Panc1 (cell line): ENCODE measurements at places on chromosomes 6 and 20. TPM values are rescaled to one million over a fixed set of nuclear protein-coding genes. Genes with fewer than 3 reads are reported as not detected.

GRCh38 chr20:57577679-57578475 is 17.0 kb downstream of the PCK1 start:
- H3K36me3 ChIP-seq, result no peaks in the 10 kb centered on the region; the same call in 1 of the 2 replicates
- H3K4me1 ChIP-seq, result peaks cover 5% of the 10 kb centered on the region
- peaks cover 25% of the 10 kb centered on the region; the same call in 1 of the 2 replicates for H3K27me3 ChIP-seq
- no peak overlapping the region for H3K27ac ChIP-seq

- no peaks in the 10 kb centered on the region for H3K27me3 ChIP-seq
- no peak for DNase-seq
- no peak overlapping the region for H3K4me3 ChIP-seq
- no peak overlapping the region for H3K27ac ChIP-seq
- no peaks in the 10 kb centered on the region for H3K36me3 ChIP-seq
These were observed 29.9 kb downstream of the NFATC2 start for GRCh38 chr20:51512645-51513044.

DNA sequence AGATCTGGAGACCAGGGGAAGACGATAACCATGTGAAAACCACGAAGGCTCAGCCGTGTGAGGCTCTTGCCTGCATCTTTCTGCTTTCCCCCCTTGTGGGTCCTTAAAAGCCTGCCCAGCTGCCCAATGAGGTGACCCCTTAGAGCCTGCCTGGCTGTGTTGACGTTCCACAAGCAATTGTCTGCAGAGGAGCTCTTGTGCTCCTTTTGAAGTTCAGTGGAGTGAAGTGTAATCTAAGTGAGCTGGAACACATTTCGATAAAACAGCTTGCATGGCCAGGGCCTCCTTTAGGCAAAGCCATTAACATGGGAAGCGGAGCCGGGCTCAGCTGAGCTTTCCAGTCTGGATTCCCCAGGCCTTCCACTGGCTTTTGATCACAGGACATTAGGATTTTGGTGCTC is 27.3 kb upstream of the TCP11 start:
- DNase-seq, result no peak
- no peaks in the 10 kb centered on the region for H3K36me3 ChIP-seq
- no peak overlapping the region for H3K4me3 ChIP-seq

DNA sequence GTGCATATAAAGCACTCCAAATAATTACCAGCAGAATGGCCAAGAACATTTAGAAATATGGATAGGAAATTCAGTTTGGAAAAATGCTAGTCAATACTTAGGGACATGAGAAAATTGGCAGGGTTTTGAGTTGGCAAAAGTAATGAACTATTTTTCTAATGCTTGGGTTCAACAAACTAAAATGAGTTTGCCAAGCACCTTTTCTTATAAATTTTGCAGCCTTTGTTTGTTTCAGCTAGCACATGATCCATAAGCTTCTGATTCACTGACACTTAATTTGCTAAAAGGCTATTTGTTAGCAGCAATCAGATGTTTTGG is 324.8 kb downstream of the QKI start:
- H3K4me1 ChIP-seq, result no peaks in the 10 kb centered on the region
- H3K4me3 ChIP-seq, result no peak overlapping the region
- H3K27ac ChIP-seq, result no peak overlapping the region
- H3K36me3 ChIP-seq, result no peaks in the 10 kb centered on the region

GRCh38 chr6:138765896-138766655 is 7.5 kb upstream of the CCDC28A start:
- H3K27ac ChIP-seq, result no peak overlapping the region
- H3K4me1 ChIP-seq, result no peaks in the 10 kb centered on the region
- no peak overlapping the region for H3K4me3 ChIP-seq
- no peaks in the 10 kb centered on the region for H3K27me3 ChIP-seq

DNA sequence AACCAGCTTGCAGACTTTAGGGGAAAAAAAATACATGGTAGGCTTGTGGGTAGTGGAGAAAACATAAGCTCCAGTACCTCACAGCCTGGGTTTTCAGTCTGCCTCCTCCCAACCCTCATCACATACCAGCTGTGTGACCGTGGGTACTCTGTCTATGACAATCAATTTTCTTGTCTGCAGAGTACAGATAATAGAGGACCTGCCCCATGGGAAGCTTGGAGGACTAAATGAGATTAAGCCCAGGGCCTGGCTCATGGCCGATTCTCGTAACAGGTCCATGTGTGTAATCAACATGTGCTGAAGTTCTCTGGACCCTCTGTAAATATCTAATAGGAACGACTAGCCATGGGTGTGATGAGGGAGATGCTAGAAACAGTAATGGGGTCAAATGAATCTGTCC is 34.0 kb downstream of the NT5E start:
- no peak for DNase-seq
- no peaks in the 10 kb centered on the region for H3K27me3 ChIP-seq
- no peaks in the 10 kb centered on the region; the same call in 1 of the 2 replicates for H3K4me1 ChIP-seq
- H3K36me3 ChIP-seq, result no peaks in the 10 kb centered on the region; the same call in 1 of the 2 replicates

- H3K4me3 ChIP-seq, result no peak overlapping the region
- no peaks in the 10 kb centered on the region for H3K27me3 ChIP-seq
- H3K36me3 ChIP-seq, result no peaks in the 10 kb centered on the region
- no peak for DNase-seq
These were observed 1009.7 kb upstream of the GJE1 start for GRCh38 chr6:141123049-141123448.

GRCh38 chr6:169277619-169278018 is 24.0 kb upstream of the THBS2 start:
- H3K4me3 ChIP-seq, result no peak overlapping the region
- no peak for DNase-seq
- no peaks in the 10 kb centered on the region for H3K4me1 ChIP-seq
- H3K27me3 ChIP-seq, result no peaks in the 10 kb centered on the region
- no peaks in the 10 kb centered on the region for H3K36me3 ChIP-seq
- H3K27ac ChIP-seq, result no peak overlapping the region

DNA sequence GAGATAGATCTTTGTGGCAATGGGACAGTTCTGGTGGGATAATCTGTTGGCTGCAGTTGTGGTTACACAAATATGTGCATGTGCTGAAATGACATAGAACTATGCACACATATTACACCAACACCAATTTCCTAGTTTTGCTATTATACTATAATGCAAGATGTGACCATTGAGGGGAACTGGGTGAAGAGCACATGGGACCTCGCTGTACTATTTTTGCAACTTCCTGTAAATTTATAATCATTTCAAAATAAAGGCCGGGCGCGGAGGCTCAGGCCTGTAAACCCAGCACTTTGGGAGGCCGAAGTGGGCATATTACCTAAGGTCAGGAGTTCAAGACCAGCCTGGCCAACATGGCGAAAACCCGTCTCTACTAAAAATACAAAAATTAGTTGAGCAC is 8.7 kb downstream of the ARMC12 start:
- no peak overlapping the region for H3K27ac ChIP-seq
- H3K27me3 ChIP-seq, result no peaks in the 10 kb centered on the region
- no peak for DNase-seq

DNA sequence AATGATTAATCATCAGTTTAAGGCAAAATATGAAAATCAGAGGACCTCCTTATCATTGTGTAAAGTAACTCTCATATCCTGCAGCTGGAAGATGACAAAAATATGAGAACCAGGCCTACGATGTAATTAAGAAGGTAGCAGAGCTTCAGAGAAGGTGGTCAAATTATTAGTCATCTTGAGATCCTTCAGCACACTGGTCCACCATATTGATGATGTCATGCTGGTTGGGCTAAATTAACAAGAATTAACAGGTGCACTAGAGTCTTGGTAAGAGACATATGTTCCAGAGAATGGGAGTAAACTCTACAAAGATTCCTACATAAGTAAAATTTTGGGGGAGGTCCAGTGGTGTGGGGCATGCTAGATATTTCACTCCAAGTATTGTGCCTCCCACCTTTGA is 112.8 kb downstream of the OTOR start:
- no peaks in the 10 kb centered on the region for H3K4me1 ChIP-seq
- H3K36me3 ChIP-seq, result no peaks in the 10 kb centered on the region
- H3K4me3 ChIP-seq, result no peak overlapping the region
- DNase-seq, result no peak

The ADTRP gene
- not detected for total RNA-seq

The PTCRA gene
- total RNA-seq, result not detected

The SLC26A8 gene
- not detected for total RNA-seq

The MYCT1 gene
- total RNA-seq, result not detected

GRCh38 chr20:58146081-58146745 is 82.2 kb downstream of the ANKRD60 start:
- H3K4me1 ChIP-seq, result no peaks in the 10 kb centered on the region
- H3K27ac ChIP-seq, result no peak overlapping the region
- H3K27me3 ChIP-seq, result no peaks in the 10 kb centered on the region
- no peak overlapping the region for H3K4me3 ChIP-seq

The EPPIN gene
- not detected for total RNA-seq

DNA sequence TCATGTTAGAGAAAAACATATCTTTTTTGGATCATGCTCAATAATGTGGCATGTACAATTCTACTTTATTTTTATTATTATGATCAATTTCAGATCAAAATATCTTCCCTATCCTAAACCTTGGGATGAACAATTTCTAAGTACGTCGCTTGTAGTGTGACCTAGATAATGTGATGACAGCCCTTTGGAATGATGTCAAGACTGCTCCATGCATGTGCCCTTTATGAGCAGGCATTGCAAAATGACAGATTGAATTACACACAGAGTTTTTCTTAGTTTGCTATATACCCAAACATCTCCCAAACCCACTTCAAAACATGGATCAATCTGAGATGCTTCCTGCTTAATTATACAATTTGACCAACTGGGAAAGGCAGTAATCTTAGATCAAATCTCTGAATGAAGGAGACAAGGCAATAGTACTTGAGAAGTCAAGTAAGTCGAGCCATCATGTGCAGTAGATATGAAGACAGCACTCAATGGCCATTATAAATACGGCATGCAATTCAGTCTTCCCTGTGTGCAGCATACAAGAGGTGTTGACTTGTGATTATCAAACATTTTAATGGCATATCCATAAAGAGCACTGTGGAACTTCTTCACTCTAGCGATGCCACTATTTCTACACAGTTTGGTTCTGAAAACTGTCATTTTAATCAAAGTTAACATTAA is 294.8 kb downstream of the RNF144B start:
- no peak overlapping the region for H3K4me3 ChIP-seq
- H3K4me1 ChIP-seq, result no peaks in the 10 kb centered on the region
- no peaks in the 10 kb centered on the region for H3K27me3 ChIP-seq
- DNase-seq, result no peak

DNA sequence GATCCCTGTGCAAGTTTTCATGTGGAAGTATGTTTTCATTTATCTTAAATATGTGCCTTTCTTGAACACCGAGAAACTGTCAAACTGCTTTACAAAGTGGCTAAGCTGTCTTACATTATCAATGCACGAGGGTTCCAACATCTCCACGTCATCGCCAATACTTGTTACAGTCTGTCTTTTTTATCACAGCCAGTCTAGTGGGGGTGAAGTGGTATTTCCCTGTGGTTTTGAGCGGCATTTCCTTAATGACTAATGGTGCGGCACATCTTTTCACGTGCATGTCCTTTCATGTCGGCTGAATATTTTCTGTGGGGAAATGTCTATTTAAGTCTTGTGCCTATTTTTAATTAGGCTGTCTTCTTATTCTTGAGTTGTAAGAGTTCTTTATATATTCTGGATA is 280.4 kb downstream of the FOXC1 start:
- no peaks in the 10 kb centered on the region for H3K27me3 ChIP-seq
- no peak for DNase-seq
- H3K36me3 ChIP-seq, result no peaks in the 10 kb centered on the region
- no peak overlapping the region for H3K27ac ChIP-seq

The CST3 gene
- total RNA-seq, result 158 TPM

GRCh38 chr20:32045999-32046398 is 6.0 kb upstream of the HCK start:
- H3K4me1 ChIP-seq, result no peaks in the 10 kb centered on the region
- H3K4me3 ChIP-seq, result no peak overlapping the region
- no peak for DNase-seq
- no peaks in the 10 kb centered on the region for H3K36me3 ChIP-seq
- H3K27ac ChIP-seq, result no peak overlapping the region
- peaks cover 8% of the 10 kb centered on the region for H3K27me3 ChIP-seq

GRCh38 chr6:31797588-31797987 is 2.0 kb upstream of the VARS1 start:
- H3K36me3 ChIP-seq, result no peaks in the 10 kb centered on the region; the same call in 1 of the 2 replicates
- no peak overlapping the region for H3K4me3 ChIP-seq
- DNase-seq, result no peak
- no peaks in the 10 kb centered on the region for H3K27me3 ChIP-seq
- no peak overlapping the region; the same call in 1 of the 2 replicates for H3K27ac ChIP-seq
- peaks cover 10% of the 10 kb centered on the region for H3K4me1 ChIP-seq

GRCh38 chr20:37437676-37438075 is 83.4 kb upstream of the NNAT start:
- DNase-seq, result no peak
- H3K27ac ChIP-seq, result no peak overlapping the region
- no peaks in the 10 kb centered on the region for H3K36me3 ChIP-seq
- H3K27me3 ChIP-seq, result peaks cover 5% of the 10 kb centered on the region; the same call in 1 of the 2 replicates
